ENCODE measurements at places on chromosomes 12 and 14.

DNA sequence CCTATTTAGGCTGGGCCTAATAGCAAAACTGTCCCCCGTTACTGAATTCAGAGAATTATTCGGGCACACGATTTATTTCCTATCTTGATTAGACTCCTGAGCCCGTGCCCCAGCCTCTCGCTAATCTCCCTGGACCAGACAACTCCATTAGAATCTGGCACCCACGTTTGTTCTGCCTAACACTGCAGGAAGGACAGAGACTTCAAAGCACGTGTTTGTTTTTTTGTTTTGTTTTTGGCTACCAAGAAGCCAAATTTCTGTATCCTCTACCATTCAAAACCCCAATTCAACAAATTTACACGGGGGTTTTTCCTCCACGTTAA is 4.8 kb downstream of the USP44 start:
- no peak for DNase-seq

- DNase-seq, result no peak
Observed at GRCh38 chr14:36509069-36509917, 10.7 kb downstream of the NKX2-1 start.

DNA sequence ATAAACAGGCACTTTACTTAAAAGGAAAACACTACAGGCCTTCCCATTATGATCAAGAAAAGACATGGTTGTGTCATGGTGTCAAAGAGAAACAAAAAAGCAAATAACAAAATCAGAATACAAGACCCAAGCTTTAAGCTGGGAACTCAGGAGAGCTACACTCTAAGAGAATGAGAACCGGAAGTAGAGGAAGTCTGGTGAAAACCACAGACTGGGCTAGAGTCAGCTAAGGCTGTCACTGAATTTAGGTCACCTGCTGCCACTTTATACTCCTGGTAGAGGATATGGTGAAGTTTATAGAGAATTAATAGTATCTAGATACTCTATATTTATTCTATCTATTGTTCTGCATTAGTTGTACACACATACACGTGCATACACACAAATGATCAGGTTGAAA is 971.7 kb downstream of the FLRT2 start:
- no peak for DNase-seq

GRCh38 chr14:39621678-39622077 is 189.4 kb upstream of the FBXO33 start:
- DNase-seq, result no peak

DNA sequence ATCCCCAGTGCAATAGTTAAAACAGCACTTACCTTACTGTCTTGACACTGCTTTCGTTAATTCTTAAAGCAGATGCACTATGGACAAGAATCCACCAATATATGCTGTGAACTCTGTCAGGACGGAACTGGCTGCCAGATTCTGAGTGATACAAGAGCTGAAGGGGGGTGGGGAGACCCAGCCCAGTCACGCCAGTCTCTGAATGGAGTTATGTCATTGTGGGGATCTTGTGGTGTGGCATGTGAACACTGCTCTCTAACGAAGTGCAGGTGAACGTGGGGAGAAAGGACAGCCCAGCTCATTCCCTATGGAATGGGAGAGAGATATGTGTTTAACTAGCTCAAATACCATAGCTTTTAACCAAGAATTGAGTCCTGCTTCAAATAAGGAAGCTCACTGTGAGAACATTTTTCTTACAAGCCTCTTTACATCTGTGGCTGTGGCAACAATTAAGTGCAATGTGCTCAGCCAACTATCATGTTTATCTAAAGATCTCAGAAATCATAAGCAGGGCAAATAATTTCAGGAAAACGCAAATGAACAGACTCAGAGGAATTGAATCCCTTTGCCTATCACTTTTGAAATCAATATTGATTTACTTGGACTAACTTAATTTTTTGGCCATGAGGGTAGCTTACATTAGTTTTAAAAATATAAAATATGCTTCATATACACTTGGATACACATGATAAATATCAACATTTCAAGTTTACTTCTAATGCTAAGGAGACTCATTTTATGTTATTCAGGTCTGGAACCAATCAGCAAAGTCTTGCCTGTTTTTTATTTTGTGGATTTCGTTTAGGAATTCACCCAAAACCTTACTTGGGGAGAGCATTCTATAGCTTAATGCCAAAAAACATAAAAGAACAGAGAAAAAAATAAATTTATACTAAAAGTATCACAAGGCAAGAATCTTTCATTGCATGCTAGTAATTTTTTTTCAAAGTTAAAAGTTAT is at the start of gene LUM:
LUM (minus strand) TSS at position 129 of the 960 bp plus-strand sequence. CDS start 2,515 bp downstream, outside the sequence.
- DNase-seq, result no peak

DNA sequence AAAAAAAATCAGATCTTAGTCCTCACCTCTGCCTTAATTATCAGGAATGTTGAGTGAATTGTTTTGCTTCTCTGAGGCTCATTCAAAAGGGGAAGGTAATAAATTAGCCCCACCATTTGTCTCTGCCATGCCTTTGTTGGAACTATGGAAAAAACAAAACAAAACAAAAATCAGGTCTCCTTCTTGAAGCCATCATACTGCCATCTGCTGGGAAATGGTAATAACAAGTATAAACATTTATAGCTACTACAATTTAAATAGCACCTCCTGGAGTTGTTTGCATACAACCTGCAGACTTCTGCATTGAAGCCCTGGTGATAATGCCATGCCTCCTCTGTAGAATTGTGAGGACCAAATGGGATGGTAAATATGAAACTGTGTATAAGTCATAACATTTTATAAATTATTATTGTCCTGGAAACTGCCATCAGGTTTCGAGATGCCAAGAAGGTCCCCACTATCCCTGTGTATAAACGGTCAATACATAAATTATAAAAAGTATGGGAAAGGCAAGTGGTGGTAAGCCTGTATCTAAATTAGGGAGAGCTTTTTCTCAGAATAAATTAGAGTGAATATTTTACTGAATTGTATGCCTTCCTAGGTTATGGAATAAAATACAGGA is 87.2 kb upstream of the FGD4 start:
- DNase-seq, result no peak

- DNase-seq, result no peak
Observed at GRCh38 chr14:97956581-97957340, 1159.6 kb downstream of the VRK1 start.

DNA sequence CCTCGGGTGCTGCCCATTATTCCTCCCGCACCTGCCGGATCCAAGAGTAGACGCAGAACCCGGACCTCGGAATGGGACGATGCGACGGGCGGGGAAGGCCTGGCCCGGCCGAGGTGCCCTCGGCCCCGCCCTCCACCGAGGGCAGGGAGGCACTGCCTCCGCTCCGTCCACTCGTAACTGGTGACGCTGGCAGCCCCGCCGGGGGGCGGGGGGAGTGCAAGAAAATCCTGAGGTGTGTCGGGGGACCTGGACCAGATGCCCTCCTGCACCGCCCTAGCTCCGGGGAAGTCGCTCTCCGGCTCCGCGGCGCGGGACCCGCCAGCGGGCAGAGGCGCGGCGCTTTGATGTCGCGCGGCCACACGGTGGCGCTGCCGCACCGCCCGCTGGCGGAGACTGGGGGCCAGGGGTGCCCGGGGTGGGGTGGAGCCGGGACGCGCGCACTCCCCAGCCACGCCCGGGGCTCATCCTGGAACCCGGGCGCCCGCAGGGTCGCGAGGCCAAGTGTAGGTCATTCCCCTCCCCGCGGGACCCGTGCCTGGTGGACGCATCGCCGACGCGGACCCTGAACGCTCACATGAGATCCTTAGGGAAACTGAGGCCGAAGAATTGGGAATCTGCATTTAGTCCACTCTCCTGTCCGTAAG is 202.8 kb downstream of the TTC8 start:
- DNase-seq, result peak; percentile 41

GRCh38 chr12:46435625-46436024 is 63.1 kb upstream of the SLC38A2 start:
- DNase-seq, result no peak

DNA sequence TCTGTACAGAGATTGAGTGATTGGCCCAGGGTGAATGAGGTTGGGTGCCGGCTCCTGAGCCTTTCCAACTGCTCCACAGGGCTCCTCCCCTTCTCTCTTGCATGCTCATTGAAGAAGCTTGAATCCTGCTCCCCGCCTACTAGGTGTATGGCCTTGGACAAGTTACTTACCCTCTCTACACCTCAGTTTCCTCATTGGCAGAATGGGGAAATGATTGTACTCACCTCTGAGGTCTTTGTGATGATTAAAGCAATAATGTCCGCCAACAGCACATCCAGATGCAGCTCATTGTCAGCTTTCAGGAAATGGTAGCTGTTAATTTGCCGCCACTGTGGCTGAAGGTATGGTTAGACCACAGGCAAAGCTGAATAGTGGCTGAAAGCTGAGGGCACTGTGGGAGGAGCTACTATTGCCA is 174.1 kb downstream of the CRADD start:
- no peak for DNase-seq

All from activated CD4-positive, alpha-beta T cell treated with anti-CD3 and anti-CD28 coated beads for 1 hour (primary cell).